ENCODE measurements at places on chromosomes 5 and 9.

DNA sequence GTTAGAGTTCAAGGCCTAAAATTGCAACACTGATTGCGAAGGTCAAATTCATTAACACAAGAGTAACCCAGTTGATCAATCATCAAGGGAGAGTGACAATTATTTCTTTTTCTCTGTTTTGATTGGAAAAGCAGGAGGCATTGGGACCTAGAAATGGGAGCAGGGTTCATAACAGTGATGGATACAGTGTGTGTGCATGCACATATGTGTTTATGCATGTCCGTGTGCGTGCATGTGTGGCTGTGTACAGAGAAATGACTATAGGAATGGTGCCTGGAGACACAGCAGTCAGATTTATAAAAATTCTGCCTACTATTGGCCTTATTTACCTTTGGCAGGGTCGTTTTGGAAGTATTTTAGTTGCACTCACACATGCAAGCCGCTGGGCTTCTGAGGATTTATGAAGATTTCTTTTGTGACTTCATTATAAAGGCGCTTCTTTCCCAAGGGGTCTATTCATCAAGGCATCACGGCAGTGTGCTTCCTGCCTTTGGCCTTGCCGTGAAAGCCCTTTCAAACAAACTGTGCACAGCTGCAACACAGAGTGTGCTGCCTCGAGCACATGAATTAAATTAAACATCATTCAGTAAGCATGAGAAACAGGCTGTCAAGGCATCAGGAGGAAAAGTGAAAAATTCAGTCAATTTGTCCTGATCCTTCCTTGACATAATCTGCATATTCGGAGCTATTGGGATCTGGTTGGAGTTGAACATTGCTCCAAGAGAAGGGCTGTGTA is 122.8 kb upstream of the PUM3 start:
- DNase-seq, result no peak

DNA sequence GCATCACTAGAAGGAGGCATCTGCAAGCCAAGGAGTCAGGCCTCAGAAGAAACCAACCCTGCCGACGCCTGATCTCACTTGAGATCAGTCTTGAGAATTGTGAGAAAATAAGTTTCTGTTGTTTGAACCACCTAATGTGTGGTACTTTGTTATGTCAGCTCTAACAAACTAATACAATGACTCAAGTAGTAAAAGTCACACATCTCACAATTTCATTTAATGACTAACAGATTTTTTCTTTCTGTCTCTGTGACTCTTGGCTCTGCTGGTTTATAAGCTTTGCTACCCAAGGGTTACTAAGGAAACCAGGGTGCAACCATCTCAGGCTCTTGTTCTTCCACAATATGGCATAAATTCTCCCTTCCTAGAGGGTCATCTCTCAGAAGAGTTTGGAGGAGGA is 315.8 kb upstream of the GRAMD2B start:
- no peak for DNase-seq

GRCh38 chr9:121736934-121737462 is 85.6 kb downstream of the DAB2IP start:
- DNase-seq, result no peak

- no peak for DNase-seq
These were observed 270.5 kb upstream of the SLC30A5 start for GRCh38 chr5:68823301-68823700.

DNA sequence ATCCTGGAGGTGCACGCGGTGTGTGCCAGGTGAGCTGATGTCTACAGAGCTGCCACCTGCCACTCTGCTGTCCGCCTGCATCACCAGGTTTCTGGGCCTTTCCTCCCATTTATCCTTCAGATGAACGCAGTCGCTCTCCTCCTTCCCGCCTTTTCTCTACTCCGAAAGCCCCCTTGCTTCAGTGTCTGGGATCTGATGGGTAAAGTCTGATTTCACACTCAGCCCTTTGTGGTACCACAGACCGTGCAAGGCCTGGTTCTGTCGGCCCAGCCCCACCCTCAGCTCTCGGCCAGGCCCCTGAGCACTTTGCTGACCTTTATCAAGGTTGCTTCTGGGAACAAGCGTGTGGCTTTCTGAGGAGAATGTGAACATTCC is 32.5 kb downstream of the GLT6D1 start:
- DNase-seq, result no peak

DNA sequence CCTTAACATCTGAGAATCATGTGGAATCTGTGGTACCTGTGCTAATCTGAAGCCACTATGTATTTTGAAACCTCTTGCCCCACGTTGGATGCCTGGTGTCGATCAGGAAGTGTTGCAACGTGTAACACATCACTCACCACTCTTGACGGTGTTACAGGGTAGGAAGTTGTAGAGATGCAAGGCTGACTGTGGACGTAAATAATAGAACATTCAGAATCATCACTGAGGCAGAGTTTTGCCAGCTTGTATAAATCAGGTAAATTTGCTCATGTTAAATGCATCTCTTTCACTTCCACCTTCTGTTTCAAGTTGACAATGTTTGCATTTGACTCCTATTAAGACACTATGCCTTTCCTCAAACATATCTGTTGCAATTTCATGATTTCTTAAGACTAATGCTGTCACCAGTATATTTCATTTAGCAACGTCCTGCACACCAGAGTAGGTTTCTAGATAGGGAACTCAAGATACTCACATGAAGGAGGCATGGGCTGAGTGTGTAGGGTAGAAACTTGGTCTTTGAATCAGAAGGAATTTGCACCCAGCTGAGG is 38.1 kb downstream of the BASP1 start:
- DNase-seq, result no peak

DNA sequence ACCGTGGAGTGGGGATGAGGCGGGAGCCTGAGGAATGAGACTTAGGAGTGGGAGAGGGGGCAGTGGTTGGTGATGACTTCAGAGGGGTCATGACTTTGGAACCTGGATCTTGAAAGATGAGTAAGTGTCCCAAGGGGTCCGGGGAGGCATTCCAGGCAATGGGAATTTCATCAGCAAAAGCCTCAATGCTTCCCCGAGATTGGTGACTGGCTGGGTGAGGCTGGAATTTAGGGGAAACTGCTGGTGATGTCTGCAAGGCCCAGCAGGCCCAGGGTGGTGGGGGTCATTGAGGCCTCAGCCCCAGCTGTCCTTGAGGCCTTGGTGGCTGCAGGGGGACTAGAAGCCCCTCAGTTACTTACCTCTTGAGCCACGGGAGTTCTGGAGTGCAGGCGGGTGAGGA is 7.5 kb downstream of the NDST1 start:
- DNase-seq, result peak; percentile 67

DNA sequence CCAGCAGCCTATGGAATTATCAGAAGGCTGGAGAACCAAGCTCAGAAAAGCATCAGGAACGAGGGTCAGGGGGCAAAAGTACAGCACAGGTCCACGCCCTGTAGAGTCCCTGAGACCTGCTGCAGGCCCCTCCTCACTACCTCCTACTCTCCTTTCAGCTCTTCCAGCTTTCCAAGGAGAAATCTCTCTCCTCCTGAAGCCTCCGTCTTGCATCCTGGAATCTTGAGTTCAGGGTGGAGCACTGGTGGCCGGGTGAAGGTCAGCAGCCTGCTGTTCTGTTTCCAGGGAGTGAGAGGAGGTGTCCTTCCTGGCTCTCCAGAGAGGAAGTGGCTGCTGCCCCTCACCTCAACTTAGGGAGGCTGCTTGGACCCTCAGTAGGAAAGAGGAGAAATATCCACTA is 342.3 kb downstream of the ZSWIM6 start:
- no peak for DNase-seq

- DNase-seq, result no peak
These were observed 220.1 kb downstream of the PIK3R1 start for GRCh38 chr5:68435611-68436010.

All from ACHN (cell line).